AG08395 (cell line): ENCODE measurements at places on chromosomes 1 and 21.

GRCh38 chr1:201849372-201850052 lies 20.6 kb downstream of the IPO9 start:
- DNase-seq, result no peak

GRCh38 chr1:211469113-211469512 lies 22.8 kb downstream of the RD3 start:
- DNase-seq, result no peak

DNA sequence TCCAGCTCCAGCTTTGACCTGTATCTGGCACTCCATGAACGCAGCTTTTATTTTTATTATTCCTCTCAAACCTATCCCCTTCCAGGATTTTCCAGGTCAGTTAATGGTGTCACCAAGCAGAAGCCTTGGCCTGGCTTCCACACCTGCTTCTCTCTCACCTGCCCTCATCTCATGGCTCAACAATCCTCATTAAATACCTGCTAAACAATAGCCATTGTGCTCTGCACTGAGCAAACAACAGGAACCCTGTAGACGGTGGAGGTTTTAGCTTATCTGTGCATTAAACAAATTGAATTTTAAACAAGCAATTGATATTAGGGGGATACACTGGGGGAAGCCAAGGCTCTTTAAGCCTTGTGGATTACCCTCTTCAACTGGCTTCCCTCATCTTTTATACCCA lies 15.3 kb downstream of the PYCR2 start:
- DNase-seq, result no peak

DNA sequence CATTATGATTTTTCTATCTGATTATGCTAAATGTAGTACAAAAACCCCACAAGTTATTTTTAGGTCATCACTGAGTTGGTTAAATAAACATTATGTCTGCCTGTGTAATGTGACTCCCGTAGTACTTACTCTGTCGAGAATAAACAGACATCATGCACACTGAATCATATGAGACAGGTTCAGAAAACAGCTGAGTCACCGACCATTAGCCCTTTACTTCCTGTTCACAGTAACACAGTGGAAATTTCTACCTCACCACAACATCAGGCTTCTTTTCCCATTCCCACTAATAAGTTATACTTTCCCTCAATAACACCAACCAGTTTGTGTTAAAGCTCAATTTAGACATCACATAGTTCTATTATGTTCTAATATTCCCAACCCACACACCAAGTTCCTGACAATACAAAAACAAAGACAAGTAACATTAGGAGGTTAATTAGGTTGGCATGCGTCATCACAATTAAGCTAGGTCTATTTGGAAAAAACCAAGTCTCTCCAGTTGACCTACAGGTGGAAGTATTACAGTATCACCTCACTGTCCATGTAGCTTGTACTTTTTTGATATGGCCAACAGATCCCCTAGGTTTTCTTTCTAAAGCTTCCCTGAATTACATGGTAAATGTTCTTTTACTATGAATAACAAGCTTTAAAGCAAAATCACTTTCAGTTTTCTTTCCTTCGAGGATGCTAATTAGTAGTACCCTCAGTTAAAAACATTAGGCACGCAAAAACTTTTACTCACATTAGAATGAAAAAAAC lies 154.2 kb downstream of the EIF4G3 start:
- DNase-seq, result peak; percentile 87

DNA sequence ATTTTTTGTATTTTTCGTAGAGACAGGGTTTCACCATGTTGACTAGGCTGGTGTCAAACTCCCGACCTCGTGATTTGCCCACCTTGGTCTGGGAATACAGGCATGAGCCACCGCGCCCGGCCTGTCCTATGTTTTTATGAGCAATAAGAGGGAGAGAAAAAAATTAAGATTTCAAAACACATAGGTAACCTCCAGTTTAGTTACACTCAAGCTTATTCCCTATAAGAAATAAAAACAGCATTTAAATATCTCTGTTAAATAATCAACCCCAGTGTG lies 7.1 kb downstream of the RSBN1 start:
- DNase-seq, result no peak

GRCh38 chr1:210043058-210043457 lies 105.0 kb downstream of the SYT14 start:
- DNase-seq, result no peak

- peak; percentile 74 for DNase-seq
These were observed 95.4 kb upstream of the ERRFI1 start for GRCh38 chr1:8121261-8122159.

DNA sequence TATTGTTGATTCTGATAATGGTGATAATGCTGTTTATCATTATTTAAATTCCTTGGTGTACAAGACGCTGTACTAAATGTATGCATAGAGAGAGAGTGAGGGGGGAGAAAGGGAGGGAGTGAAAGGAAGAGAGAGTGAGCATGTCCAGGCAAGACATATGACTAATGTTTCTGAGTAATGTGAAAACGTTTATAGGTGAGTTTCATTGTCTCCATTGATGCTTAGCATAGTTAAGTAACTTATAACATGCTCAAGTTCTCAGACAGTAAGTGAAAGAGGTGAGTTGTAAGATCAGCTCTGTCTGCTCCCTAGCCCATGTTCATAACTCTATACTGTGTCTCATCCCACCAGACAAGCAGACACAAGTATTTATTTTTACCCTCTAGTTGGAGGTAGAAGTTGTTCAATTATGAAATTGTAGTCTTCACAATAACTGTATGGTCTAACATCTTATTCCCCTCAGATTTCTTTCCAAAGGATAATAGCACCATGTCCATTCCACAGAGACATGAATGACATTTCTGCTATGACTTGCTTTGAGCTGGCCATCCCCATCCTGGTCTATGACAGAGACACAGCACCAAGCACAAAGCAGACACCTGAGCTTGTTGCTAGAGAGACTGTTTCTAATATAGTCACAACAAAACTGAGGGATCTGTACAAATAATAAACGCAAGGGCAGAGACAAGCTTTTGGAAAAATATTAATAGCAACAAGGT lies 285.1 kb downstream of the CACNA1E start:
- DNase-seq, result no peak

DNA sequence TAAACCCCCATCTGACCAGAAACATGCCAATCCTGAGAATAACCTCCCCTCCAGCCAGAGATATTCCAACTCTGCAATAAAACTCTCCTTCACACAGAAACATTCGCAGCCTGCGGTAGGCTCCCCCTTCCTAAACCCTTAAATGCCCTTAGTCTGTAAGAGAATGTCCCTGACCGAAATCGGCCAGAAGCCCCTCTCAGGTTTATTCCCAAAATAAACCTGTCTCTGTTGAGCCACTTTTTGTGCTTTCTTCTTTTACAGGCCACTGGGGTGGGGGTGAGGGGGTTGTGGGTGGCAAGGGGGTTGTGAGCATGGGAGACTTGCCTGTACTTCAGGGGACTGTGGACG lies 4.6 kb downstream of the PRXL2B start:
- no peak for DNase-seq

- DNase-seq, result peak; percentile 70
These were observed 137.1 kb downstream of the CAMTA1 start for GRCh38 chr1:6922096-6922931.

- DNase-seq, result peak; percentile 85
These were observed 7.4 kb downstream of the SEMA4A start for GRCh38 chr1:156160743-156161171.

DNA sequence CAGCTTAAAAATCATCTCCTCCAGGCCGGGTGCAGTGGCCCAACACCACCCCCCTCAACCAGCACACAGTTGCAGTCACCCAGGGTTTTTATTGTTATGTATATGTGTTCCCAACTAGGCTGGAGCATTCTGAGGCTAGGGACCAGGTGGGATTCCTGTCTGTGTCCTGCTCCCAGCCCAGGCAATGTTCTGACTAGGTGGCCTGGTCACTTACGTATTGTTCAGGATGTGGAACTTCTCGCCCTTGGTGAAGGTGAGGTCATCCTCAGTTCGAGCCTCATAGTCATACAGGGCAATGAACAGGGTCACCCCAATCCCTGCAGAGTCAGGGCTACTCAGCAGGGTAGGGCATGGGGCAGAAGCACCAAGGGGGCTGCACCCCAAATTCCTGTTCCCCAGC lies 12.2 kb downstream of the FGR start:
- DNase-seq, result no peak

DNA sequence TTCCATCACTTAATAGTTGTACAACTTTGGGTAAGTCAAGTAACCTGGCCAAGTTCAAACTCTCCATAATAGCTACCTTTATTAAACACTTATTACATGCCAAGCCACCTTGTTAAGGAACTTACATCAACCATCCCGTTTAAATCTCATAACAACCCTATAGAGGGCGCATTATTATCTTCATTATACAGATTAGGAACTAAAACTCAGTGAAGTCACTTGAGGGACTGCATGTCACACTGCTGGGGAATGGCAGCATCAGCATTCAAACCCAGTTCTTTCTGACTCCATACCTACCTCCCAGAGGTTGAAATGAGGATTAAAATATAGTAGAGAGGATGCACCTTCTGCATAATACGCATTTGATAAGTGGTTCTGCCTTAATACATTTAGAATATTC lies 47.1 kb upstream of the PLA2G2C start:
- DNase-seq, result peak; percentile 33

DNA sequence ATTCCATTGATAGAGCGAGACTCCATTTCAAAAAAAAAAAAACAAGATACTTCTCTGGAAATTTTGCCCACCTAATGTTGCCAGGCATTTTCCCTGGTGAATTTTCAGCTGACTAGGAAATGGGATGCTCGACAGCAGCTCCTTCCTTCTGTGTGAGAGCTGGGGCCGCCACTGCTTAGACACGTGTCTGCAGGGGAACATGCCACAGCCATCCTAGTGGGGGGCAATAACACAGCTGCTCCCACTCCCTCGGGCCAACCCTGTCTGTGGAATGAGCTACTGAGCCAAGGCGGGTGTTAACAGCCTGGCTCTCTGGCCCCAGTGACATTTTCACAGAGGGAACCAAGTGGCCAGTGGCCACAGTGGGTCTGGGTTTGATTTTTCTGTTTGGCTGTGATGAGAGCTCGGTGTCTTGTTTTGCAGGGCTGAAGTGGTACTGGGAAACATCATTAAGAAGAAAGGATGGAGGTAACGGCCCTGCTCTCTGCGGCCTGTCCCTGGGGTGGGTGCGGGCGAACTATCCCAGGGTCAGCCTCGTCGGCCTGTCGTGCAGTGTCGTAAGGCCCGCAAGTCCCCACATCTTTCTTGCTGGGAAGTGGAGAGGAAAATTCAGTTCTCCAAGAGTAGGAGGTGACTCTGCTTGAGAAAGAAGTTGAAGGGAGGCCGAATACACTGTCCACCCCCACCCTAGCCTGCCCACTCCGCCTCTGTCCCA lies 39.2 kb downstream of the KCNAB2 start:
- no peak for DNase-seq

GRCh38 chr1:41357451-41358101 lies 3.7 kb upstream of the FOXO6 start:
- DNase-seq, result no peak

- no peak for DNase-seq
These were observed 138.0 kb upstream of the CD34 start for GRCh38 chr1:208048904-208049303.

DNA sequence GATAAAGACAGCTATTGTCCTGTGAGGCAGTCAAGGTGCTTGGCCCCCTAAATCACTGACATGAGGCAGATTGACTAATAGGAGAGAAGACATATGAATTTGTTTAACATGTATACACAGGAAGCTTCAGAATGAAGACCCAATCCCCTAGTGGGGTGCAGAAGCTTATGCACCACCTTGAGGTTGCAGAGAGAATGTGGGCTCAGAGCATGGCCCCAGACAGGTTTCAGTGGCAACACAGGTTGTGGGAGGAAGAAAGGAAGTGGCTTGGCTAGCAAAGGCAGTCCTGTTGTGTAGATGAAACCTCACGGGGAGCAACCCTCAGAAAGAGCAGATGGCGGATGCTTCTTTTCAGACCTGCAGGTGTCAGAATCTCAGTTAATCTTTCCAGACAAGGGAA lies 37.0 kb upstream of the PARP1 start:
- DNase-seq, result no peak

- no peak for DNase-seq
These were observed 174.8 kb upstream of the VAMP3 start for GRCh38 chr1:7596126-7596965.

DNA sequence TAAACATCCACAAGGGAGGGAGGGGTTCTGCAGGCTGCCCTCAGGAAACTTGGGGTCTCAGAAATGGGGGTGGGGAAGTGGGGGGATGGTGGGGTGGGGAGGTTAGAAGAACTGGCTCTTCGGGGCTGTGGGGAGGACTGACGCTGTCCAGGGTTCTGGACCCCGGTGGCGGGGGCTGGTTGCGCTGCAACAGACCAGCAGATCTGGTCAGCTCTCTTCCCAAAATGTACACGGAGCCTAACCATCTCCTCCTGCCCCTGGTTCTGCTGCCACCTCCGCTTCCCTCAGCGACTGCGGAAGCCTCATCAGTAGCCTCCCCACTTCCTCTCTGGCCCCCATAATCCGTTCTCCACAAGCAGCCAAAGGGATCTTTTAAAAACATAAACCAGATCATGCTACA lies 29.3 kb upstream of the C1QA start:
- peak; percentile 14 for DNase-seq

- no peak for DNase-seq
These were observed 12.4 kb downstream of the KRTAP22-2 start for GRCh38 chr21:30577766-30578165.

DNA sequence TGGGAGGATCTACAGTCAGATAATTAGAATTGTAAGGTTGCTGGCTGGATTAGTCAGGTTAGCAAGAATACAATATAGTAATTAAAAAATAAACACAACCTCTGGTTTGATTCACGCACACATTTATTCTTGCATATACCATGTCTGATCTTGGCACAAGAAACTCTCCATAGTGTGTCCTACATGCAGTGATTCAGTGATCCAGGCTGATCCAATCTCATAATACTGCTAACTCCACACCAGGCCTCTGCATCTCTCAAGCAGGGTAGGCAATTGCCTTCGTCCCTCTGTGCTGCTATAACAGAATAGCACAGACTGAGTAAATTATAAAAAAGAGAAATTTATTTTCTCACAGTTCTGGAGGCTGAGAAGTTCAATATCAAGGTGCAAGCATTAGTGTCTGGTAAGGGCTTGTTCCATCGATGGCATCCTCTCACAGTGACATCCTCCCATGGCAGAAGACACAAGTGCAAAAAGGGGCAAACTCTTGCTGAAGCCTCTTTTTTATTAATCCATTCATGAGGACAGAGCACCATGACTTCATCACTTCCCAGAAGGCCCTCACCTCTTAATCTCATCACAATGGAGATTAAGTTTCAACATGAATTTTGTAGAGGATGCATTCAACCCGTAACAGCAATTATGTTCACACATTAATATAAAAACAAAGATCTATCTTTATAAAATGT lies 741.0 kb upstream of the NCAM2 start:
- DNase-seq, result no peak

DNA sequence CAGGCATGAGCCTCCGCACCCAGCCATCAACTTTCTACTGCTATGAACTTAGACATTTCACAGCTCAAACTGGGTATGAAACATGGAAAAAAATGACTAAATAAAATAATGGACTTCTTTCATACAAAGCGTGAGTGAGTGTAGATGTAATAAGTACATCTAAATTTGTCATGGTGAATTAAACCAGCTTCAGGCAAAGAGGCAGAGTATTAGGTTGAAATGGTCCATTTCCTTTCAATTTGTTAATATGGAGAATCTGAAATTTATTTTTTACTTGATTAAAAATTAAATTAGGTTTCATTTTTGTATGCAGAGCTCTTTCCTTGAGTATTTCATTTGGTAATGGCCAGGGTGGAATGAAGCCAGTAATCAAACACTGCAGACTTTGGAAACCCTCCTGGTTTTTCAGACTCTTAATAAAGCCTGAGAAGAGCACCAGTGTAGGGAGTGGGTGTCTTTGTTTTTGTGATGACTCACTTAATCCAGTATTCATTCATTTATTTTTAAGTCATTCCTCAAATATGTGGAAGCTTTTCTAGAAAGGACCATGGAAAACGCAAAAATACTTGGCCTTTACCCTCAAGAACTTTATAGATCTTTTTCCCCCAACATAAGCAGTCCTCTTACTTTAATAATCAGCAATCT lies 49.2 kb downstream of the ALG14 start:
- peak; percentile 77 for DNase-seq
